ENCODE measurements at places on chromosomes 7 and 10.

DNA sequence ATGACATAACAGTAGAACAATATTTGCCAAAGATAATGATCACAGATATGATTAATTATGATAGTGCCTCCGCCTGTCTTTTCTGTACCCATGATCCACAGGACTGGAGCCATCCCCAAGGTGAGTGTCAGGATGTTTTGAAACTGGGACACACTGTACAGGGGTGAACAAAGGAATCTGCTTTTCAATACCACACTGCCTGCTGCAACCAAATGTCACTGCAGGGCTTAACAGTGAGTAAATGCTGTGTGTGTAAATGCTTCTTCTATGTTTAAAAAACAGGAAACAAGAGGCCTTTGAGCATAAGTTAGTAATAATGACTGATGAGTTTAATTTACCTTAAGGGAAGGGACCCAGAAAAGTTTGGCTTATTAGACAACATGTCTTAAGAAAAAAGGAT lies 65.2 kb downstream of the HBP1 start:
- DNase-seq: no peak

GRCh38 chr10:54799506-54799905 lies 1.5 kb downstream of the PCDH15 start:
- DNase-seq: no peak

DNA sequence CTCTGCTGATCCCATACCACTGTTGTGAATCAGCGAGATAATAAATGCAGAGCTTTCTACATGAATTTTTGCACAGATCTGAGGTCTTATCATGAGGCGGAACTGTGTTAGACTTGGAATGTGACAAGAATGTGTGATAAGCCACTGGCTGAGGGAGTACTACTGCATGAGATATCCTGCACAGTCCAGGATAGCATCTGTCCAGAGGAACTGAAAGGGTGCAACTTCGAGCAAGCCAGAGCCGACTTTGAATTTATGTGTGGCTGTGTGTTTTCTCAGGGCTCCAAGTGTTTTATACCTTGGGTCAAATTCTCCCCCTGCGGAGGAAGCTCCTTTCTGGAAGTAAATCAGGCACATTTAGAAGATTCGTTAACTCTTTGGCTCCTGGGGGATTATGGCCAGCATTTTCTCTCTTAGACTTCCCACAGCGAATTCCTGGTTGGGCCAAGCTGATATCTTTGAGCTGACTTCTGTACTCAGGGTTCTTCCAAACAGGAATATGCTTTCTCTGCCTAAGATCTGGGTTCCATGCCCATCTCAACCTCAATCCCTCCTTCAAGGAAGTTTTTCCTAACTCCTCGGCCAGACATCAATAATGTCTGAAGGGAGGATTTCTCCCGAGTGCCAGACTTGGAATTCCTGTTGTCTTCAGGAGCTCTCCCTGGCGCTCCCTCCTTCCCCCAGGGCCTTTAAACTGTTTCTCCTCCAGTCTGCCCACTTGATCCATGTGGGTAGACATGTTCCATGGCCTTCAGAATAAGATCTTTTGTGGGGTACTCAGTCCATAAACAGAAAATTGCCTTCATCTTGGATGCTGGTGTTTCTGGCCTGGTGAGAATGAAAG lies 2.5 kb upstream of the MEST start:
- DNase-seq: no peak

- DNase-seq: no peak
These were observed 187.6 kb upstream of the KLF14 start for GRCh38 chr7:130921391-130922180.

GRCh38 chr10:76453332-76453731 lies 1021.9 kb downstream of the LRMDA start:
- no peak for DNase-seq

GRCh38 chr10:14532473-14533251 lies 201.9 kb upstream of the FRMD4A start:
- DNase-seq: no peak

- no peak for DNase-seq
These were observed 28.5 kb downstream of the ZMIZ1 start for GRCh38 chr10:79097021-79097872.

Data from stimulated activated CD4-positive, alpha-beta T cell treated with anti-CD3 and anti-CD28 coated beads, Interleukin-1b, Interleukin-23, amount 100 ng/mL, for 1 hour (primary cell).